Stimulated activated CD4-positive, alpha-beta T cell treated with anti-CD3 and anti-CD28 coated beads, Interleukin-2, amount 100 ng/mL, for 24 hours (primary cell): ENCODE measurements at places on chromosomes 1 and 21.

DNA sequence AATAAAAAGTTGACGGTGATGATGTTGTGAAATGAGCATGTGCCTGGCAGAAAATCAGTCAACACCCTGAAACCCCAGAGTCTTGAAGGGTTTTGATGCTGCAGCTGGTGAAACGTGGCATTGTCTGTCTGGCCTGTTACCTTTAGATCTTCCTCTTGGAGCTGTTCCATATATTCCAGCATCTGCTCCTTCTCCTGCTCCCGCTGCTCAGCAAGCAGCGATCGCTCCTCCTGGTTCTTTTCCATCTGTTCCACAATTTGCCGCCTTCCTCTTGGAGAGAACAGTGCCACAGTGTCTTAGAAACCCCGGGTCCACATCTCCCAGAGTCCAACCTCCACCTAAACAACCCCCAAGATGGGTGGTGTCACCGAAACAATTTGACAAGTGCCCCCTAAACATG is 15.7 kb downstream of the CFAP45 start:
- no peak for DNase-seq

GRCh38 chr21:45102391-45102932 is 28.1 kb downstream of the ADARB1 start:
- DNase-seq: no peak

DNA sequence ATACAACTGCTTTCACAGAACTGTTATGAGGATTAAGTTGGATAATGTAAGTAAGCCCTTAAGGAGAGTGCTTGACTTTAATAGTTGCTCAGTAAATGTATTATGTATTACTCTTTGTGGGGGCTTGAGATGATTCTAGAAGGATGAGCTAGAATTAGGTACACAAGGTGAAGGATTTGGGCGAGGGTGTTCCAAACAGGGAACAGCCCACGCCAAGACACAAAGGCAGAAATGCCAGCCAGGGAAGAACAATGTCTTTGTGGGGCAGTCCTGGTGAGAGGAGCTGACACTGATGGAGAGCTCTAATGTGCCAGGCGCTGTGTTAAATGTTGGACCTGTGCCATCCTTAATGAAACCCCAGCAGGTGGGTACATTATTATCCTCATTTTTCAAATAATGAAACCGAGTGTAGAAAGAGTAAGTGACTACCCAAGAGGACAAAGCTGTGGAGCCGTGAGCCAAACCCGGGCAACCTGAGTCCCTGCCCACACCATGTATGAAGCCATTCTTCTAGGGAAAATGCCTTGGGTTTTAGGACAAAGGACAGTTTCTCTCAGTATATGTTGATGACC is 362.4 kb downstream of the HHAT start:
- no peak for DNase-seq

DNA sequence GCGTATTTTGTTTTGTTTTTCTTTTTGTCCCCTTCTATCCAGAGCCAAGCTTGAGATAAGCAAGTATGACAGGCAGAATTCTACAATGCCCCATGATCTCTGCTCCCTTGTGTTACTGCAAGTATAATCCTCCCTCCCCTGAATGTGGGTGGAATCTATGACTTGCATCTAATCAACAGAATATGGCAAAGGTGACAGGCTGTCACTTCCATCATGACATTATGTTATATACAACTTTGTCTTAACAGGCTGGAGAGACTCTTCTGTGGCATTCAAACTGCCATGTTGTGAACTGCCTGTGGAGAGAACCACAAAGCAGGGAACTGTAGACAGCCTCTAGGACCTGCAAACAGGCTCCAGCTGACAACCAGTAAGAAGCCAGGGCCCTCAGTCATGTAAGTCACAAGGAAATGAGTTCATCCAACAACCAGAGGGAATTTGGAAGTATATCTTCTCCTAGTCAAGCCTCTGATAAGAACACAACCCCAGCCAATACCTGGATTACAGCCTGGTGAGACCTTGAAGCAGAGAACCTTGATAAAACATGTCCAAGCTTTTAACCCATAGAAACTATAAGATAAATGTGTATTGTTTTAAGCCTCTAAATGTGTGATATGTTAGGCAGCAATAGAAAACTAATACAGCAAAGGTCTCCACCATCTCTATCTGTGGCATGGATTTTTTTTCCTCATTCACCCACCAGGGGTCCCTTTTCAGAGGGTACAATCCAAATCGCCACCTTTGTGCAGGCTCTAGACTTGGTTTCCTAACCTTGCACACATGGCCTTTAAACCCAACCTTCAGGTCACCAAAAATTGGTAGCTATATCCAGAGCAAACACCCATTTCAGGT is 5.7 kb upstream of the C1orf162 start:
- DNase-seq: no peak

DNA sequence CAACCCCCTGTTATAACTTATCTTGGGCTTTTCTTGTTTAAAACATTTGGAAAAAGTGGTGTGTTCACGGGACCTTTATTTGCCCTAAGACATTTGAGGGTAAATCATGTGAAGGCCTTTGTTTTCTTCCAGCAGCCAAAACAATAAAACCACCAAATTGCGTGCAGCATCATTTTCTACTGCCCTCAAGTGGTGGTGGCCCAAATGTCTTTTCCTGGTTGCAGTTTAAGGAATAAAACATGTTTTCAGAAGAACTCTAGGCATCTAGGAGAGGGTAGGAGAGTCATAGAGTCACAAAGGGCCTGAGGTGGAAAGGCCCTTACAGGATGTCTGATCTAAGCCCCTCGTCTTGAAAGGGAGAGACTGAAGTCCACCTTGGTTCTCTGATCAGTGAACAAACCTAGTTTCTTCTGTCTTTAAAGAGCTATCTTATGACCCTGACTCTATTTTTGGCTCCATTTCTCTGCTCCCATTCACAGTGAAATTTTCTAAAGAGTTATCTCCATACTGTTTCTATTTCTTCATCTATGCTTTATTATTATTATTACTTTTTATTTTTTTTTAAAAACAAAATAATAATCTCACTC is 16.0 kb upstream of the EPS15 start:
- peak; percentile 36 for DNase-seq

- DNase-seq: no peak
Measured at GRCh38 chr1:235304549-235305451, 23.2 kb downstream of the ARID4B start.

DNA sequence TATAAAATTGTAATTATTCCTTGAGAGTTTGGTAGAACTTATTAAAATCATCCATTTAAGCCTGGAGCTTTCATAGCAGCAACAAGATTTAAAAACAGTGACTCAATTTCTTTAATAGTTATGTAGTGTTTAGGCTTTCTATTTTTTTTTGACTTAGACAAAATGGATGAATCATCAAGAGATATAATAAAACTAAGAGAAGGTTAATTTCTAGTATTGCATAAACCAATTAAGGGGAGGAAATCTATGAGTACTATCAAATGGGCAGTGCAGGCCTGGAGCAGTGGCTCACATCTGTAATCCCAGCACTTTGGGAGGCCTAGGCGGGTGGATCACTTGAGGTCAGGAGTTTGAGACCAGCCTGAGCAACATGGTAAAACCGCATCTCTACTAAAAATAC is 416.3 kb upstream of the USP24 start:
- no peak for DNase-seq

DNA sequence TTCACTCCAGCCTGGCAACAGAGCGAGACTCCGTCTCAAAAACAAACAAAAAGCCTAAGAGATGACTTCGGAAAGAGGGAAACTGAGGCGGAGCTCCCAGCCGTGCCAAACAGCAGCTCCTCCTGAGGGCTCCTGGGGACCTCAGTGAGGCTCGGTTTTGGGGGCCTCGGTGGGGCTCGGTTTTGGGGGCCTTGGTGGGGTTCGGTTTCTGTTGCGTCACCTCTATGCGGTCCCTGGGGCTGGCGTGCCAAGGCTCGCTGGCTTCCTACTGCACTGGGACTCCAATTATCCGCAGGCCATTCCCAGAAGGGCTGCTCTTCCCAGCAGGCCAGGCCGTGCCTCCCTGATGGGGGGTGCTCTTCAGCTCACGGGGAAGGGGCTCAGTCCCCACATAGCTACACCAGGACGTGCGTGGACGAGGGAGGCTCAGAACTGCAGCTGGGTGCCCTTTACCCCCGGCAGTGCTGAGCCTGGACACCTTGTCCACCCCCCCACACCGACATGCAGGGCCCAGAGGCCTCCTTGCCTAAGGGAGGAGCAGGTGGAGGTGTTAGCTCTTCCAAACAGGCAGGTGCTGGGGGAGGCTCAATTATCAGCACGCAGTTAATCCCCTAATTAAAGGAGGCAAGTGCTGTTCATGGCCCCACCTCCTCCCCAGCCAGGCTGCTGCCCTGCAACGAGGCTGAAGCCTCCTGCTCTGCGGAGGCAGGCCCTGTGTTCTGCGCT is 5.1 kb upstream of the C1orf159 start:
- DNase-seq: no peak

DNA sequence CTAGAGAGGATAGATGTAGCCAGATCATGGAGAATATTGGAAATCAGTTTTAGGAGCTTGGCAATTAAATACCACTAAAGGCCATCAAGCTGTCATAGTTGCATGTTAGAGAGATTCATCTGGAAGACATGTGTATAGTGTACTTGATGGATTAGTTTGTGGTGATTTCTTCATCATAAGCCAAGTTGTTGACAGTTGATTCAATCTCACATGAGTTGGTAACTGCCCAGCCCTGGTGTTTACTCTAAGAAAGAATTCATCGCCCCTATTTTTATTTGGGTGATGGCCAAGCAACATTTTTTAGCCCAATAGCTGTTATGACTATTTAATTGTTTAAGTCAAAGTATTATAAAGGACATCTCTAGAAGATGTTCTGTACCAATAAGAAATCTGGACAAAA is 737.6 kb downstream of the PLA2G4A start:
- no peak for DNase-seq

- DNase-seq: no peak
Measured at GRCh38 chr1:180927348-180927747, 14.7 kb downstream of the KIAA1614 start.

- DNase-seq: peak; percentile 86
Measured at GRCh38 chr1:43172527-43172972, 420 bp downstream of the CFAP57 start.

DNA sequence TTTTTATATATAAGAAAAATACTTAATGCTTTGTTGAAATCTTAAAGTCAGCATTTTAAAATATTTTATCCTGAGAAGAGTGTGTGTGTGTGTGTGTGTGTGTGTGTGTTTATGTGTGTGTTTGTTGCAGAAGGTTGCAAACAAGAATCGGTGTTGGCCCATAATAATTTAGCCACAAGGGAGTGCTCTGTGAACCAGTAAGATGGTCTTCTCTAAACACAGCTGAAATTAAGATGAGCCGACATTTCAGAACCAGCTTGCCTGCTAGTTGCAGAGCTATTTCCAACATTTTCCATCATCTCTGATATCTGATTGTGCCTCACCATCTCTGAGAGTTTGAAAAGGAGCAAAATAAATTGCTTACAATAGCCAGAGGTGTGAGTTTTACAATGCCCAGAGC is 158.8 kb upstream of the SGIP1 start:
- DNase-seq: no peak

DNA sequence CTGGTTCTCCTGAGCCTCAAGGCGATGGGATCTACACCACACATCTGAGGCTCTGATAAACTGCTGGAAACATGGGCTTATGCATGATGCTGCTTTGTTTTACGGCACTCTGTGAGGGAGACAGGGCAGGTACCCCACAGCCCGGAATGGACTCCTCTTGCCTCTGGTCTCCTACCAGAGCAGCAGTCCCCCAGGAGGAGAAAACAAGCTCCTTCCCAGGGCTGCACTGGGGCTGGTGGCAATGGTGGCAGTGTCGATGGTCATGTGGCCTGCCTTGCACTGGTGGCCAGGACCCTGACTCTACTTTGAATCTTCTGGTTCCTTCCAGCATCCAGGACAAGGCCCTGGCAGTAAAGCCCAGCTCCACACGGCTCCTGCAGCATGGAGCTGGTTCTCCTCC is 79.4 kb downstream of the TOMM20 start:
- DNase-seq: no peak

- DNase-seq: no peak
Measured at GRCh38 chr1:53810007-53810406, 28.1 kb downstream of the NDC1 start.

GRCh38 chr1:145863282-145864018 is 4.6 kb upstream of the PIAS3 start:
- DNase-seq: no peak

DNA sequence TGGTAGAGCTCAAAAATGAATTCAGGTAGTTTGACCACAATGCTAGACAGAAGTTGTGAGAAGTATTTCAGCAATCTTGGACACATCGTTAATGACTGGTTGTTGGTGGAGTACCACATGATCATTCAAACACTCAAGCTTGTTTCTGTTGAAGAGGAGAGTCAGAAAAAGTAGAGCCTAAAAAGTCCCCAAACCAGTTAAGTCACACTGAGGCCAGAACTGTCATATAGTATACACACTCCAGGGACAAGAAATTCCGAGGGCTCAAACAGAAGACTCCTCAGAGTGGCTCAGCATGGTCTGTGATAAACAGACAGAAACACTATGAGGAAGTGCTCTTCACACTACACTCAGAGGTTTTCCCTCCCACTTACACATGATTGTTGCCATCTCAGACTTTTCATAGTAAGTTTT is 5.8 kb downstream of the TRIM33 start:
- no peak for DNase-seq

- no peak for DNase-seq
Measured at GRCh38 chr1:225849925-225850324, 32.3 kb downstream of the TMEM63A start.

- peak; percentile 45 for DNase-seq
Measured at GRCh38 chr1:21818656-21819055, 6.6 kb downstream of the LDLRAD2 start.

GRCh38 chr1:16109571-16109970 is 36.1 kb upstream of the FAM131C start:
- no peak for DNase-seq

DNA sequence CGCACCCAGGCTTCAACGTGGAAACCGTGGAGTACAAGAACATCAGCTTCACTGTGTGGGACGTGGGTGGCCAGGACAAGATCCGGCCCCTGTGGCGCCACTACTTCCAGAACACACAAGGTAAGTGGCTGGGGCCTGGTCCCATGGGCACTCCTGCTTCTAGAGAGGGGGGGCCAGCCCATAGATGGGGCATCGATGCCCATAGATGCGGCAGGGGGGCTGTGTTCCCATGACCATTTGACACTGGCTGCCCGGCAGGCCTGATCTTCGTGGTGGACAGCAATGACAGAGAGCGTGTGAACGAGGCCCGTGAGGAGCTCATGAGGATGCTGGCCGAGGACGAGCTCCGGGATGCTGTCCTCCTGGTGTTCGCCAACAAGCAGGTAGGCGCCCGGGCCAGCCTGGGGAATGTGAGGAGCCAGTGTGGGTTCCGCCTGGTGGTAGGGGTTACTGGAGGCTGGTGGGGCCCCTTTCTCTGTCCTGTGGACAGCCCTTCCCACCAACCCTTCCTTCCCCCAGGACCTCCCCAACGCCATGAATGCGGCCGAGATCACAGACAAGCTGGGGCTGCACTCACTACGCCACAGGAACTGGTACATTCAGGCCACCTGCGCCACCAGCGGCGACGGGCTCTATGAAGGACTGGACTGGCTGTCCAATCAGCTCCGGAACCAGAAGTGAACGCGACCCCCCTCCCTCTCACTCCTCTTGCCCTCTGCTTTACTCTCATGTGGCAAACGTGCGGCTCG is 5.6 kb downstream of the C1orf35 start:
- DNase-seq: no peak

GRCh38 chr1:227622739-227623475 is 59.6 kb downstream of the ZNF678 start:
- no peak for DNase-seq
